ENCODE measurements at places on chromosomes 5 and 9.

- DNase-seq, result no peak
Measured at GRCh38 chr9:115650768-115651167, 502.8 kb upstream of the PAPPA start.

GRCh38 chr9:70486127-70486526 lies 71.7 kb upstream of the KLF9 start:
- no peak for DNase-seq

GRCh38 chr9:127758843-127759242 lies 19.6 kb downstream of the SH2D3C start:
- DNase-seq, result no peak

GRCh38 chr9:107481035-107481434 lies 8.5 kb downstream of the KLF4 start:
- DNase-seq, result no peak

GRCh38 chr5:119019949-119020348 lies 31.6 kb upstream of the DTWD2 start:
- no peak for DNase-seq

DNA sequence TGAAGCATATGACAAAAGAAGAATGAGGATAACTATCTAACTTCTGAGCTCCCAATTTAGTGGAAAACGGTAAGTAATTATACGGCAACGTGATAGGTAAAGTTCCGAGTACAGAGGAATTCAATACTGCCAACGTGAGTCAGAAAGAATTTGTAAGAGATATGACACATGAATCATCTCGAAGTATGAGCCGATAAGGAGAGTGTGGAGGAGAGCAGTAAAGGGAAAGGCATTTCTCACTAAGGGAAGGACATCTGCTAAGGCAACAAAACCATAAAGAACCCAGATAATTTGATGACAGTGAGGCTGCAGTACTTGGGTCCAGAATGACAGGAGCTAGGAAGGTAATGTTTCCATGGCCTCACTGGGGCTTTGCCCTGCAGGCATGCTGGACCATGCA lies 11.0 kb downstream of the MPDZ start:
- no peak for DNase-seq

- DNase-seq, result no peak
Measured at GRCh38 chr9:106066940-106067524, 372.7 kb downstream of the TMEM38B start.

- DNase-seq, result no peak
Measured at GRCh38 chr9:82491604-82492003, 503.0 kb downstream of the SPATA31D1 start.

DNA sequence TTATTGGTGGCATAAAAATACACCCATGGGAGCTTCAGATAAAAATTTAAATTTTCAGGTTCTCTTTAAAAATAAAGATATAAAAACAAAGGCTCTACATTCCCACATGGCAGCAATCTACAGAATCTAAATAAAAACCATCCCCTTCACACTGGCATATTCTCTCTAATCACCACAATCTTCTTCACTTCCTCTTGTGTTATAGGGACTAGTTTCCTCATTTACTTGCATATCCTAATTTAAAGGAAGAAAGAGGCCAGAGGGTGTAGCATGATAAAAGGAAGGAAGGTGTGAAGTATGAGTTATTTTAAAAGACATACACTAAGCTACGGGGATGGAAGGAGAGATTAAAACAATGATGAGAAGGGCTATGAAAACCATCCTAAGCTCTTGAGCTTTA lies 390.5 kb downstream of the ZNF608 start:
- no peak for DNase-seq

DNA sequence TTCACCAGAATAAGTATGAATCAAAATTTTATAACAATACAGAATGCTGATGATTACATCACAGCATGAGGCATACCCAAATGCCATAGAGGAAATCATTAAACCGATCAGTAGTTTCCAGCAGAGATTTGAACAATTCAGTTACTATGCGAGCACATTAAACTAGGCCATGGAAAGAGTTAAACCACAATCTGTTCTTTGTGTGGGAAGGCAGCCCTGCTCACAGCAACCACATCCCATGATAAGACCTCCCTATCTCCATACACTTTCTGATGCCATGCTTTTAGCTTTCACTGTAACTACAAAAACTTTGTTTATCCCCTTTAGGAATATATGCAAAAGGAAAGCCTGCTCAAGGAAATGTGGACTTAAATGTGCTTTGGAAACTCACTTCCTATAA lies 4.5 kb downstream of the NFIB start:
- DNase-seq, result no peak

DNA sequence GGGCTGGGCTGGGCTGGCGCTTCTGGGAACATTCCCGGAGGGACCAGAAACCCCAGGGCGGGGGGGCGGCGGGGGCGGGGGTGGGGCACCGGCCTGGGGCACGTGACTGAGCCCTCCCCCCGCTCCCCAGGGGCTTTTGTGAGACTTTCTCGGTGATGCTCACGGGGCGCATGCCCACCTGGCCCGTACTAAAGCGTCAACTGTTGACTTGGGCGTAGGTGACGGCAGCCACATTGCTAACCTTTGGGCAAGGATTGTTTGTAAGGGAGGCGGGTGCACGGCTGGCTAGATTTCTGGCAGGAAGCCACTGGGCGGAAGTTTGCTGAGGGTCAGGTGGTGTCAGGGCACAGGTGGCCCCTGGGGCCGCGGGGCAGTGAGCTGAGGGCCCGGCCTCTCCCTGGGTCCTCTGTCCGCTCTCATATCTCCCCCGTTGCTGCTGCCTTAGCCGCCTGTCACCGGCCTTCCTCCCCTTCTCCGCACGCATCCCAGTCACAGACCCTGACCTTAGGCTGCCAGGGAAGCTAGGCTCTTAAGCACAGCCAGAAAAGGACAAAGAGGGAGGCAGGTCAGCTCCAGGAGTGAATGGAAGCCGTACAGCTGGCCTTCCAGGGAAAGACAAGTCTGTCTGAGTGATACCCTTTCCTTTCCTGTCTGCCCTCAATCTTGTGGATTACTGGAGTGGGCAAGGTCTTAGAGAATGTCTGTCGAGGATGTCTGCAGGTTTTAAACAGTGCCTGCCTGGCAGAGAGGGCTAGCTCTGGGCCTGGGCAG lies 812 bp downstream of the CACFD1 start:
- DNase-seq, result no peak

Measured in neural crest cell (in vitro differentiated cells).